Ureter (tissue), 1 donor: ENCODE measurements at places on chromosomes 2 and 18. TPM values are rescaled to one million over a fixed set of nuclear protein-coding genes. Genes with fewer than 3 reads are reported as not detected.

GRCh38 chr2:144798034-144798433, 278.1 kb upstream of the ZEB2 start:
- no peak for DNase-seq

DNA sequence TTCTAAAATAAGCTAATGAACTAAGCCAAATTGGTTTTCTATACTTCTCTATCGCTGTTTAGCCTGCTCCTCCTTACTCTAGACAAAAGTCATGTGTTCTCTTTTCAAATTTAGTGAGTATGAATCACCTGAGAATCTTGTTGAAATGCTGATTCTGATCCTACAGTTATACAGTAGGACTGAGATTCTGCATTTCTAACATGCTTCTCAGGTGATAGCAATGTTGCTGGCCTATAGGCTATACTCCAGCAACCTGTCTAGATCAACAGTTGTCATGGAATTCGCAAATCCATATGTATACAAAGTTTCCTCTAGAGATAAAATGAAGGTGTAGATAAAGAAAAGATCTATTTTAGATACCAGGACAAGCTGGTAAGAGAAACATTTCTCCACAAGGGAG, 62.9 kb downstream of the MEMO1 start:
- DNase-seq, result no peak

DNA sequence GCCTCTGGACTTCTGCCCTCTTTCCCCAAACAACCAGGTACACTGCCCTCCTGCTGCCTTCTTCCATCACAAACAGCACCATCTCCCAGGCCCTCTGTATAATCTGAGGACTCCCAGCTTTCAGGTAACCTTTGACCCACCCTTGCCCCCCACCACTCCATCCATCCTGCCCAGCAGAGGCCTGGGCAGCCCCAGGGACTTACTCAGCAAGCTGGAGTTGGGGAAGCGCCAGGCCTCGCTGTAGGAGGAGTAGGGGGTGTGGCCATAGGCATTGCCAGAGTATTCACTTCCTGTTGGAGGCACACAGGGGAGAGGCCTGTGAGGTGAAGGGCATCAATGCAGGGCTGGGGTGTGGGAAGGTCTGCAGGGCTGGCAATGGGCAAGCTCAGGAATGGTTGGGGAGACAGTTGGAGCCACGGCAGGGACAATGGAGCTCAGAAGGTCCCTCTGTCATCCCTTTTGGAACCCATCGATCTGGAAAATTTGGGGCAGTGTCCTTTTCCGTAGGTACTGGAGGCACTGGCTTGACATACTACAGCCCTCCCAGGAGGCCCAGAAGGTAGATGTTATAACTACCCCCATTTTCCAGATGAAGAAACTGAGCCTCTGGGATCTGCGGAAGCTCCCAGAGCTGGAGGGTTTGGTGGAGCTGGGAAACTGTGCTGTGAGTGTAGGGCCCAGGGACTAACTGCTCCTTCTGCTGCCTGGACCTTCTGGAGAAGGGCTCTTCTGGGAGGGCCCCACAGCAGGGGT, 46.3 kb downstream of the PSD4 start:
- peak; percentile 85 for DNase-seq

GRCh38 chr2:228675091-228675490, 493.6 kb upstream of the SPHKAP start:
- no peak for DNase-seq

- DNase-seq, result no peak
Measured at GRCh38 chr2:6800553-6800952, 65.2 kb downstream of the CMPK2 start.

DNA sequence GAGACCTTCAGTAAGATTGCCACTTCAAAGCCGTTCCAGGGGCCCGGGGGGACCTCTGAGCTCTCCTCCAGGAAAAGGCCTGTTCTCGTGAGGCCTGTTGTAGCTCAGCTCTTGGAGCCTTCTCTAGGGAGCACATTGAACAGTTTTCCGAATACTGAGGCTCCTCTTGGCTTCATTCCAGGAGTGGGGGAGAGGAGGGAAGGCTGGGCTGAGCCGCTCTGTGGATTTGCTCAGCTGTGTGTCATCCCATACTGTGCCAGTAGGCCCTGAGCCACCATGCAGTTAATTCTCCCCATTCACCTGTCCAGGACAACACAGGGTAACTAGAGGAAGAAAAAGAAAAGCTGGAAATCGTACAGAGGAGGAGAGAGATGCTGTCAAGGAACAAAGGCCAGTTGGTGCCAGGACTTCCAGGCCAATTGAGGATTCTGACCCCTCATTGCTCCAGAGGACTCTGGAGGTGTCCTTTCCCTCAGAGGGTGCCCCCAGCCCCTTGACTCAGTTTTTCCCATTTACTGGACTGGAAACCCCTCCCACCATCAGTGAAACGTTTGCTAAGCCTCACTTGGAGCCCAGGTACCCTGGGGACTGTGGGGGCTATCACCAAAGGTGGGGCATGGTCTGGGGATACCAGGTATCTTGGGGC, 41.4 kb downstream of the HS1BP3 start:
- DNase-seq, result no peak

GRCh38 chr2:53787614-53788289, 908 bp downstream of the ERLEC1 start:
- DNase-seq, result no peak

DNA sequence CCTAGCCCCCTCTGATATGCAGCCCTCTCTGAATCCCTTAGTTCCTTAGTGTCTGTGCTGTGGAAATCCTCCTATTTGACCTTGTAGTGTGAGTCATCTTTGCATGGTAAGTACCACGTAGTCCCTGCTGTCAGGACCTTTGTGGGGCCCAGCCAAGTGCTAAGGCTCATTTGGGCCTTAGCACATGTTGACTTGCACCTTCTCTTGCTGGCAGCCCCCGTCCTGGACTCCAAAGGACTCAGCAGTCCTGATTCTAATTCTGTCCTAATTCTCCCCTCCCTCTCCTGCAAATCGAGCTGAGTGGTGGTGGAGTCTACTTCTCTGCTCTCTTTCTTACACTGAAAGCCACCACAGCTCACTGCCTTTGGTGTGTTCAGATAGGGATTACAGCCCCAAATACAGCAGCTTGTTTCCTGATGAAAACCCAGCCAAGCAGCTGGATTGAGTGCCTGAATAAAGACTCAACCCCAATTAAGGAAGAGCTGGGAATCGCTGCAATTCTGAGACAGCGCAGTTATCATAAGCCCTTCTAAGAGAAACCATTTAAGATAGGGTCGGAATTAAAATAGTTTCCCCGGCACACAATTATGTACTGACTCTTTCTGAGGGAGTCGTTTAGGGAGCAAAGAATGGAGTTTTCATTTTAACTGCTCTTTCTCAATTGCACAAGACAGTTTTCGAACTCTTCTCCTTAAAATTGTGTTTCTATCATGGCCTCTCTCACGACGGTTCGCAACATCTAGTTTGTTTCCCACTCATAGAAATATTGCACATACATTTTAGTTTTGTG, 215.6 kb upstream of the TNP1 start:
- DNase-seq, result no peak

DNA sequence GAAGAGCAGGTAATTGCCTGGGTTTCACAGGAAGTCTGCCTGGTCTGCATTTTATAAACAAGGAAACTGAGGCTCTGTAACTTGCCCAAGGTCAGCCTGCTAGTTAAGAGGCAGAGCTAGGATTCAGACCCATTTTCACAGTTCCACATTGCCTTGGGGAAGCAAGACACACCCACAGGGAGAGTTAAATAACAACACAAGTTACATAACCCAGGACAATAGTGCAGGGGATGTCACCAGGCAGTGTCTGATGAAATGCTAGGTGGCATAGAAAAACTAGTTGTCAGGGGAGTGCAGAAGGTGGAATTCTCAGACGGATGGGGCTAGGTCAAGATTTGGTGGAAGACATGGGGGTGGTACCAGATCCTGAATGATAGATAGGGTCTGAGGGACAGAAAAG, 69.7 kb downstream of the PRKCE start:
- DNase-seq, result no peak

Gene C1QL2
- total RNA-seq, result not detected

Gene ACTG2
- 918 TPM for total RNA-seq

Gene IL36RN
- total RNA-seq, result not detected

Gene DRC1
- not detected for total RNA-seq

Gene SANBR
- total RNA-seq, result 13.3 TPM
